ENCODE measurements at places on chromosomes 5 and 9.

- peak; percentile 100 for DNase-seq
Measured at GRCh38 chr5:10288592-10289219, 19.0 kb downstream of the CMBL start.

DNA sequence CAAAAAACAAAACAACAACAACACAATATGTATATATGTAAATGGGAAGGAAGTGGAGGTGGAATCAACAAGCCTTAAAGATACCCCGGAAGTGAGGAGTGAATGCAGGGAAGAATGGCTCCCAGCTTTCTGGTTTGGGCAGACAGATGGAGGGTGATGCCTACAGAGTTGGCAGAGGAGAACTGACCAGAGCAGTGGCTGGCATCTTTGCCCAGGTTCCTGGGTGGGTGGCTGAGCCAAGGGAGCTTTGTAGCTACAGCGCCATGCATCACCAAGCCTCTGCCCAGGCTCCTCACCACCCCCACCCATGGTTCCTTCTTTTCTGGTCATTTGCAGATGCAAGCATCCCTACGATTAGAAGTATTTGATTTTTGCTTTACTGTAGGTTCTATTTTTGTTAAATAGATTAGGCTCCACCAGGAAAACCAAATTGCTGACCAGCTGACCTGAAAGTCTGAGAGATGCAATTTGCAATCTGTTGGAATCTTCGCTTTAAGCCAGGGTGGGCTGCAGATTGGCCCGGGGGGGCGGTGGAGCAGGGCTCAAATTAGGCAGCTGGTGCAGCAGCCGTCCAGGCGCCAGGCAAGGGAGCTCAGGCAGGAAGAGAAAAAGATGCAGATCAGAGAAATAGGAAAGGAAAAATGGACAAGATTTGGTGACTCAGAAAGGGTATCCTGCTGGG, 163.3 kb upstream of the TBC1D2 start:
- DNase-seq = no peak

- DNase-seq = no peak
Measured at GRCh38 chr5:8436924-8437323, 568.0 kb downstream of the MTRR start.

- no peak for DNase-seq
Measured at GRCh38 chr9:84059936-84060335, 79.3 kb downstream of the RMI1 start.

- DNase-seq = no peak
Measured at GRCh38 chr9:125513668-125514413, 193.2 kb downstream of the MAPKAP1 start.

GRCh38 chr5:119966028-119966427, 336.7 kb downstream of the FAM170A start:
- DNase-seq = no peak

DNA sequence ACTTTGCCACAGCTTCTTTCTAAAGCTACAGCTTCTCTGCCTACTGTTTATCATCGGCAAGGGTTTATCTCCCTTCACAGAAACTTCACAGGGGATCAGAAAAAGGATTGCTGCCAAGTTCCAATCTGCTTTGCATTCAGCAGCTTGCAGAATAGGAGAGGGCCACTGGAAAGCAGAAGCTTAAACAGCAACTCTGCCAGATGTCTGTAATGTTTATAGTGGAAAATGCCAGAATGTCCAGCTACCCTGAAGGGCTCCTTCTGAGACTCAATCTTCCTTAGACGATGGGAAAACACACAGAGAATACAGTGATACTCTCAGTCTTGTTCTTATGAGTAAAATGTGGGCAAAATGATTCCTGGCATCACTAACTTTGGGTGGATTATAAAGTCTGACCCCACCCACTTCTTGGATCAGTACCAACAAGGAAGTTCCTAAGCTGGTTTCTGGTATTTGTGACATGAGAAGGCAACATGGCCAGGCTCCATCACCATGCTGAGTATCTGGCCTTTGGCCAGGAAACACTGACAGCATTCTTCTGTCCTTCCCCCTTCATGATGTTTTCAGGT, 19.0 kb downstream of the STOM start:
- DNase-seq = no peak

GRCh38 chr9:89598926-89599325, 5.9 kb upstream of the GADD45G start:
- DNase-seq = no peak

DNA sequence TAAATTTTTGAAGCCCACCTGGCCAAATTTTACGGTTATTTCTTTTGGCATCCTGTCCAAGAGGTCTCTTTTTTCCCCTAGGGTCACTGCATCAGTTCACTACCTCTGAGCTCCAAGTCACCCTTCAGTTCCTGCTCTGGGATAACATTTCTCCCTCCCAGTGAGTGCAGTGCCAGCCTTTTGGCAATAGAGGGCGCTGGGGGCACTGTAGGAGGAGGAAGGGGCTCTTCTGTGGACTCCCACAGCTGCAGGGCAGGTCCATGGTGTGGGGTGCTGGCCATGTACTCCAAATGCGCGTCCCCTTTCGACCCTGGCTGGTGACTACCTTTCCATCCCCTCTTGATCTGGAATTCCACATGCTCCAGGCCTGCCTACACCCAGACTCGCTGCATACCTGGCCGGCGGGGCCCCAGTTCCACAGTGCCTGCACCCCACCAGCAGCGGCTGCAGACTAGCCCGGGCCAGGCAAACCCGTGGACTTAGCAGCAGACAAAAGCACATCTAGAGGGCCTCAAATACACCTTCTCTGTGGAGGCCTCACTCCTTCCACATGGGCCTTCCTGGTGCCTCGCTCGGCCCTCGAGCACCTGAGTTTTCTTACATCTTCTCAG, 20.3 kb upstream of the NINJ1 start:
- no peak for DNase-seq

- DNase-seq = no peak
Measured at GRCh38 chr5:123571927-123572326, 60.0 kb downstream of the CSNK1G3 start.

DNA sequence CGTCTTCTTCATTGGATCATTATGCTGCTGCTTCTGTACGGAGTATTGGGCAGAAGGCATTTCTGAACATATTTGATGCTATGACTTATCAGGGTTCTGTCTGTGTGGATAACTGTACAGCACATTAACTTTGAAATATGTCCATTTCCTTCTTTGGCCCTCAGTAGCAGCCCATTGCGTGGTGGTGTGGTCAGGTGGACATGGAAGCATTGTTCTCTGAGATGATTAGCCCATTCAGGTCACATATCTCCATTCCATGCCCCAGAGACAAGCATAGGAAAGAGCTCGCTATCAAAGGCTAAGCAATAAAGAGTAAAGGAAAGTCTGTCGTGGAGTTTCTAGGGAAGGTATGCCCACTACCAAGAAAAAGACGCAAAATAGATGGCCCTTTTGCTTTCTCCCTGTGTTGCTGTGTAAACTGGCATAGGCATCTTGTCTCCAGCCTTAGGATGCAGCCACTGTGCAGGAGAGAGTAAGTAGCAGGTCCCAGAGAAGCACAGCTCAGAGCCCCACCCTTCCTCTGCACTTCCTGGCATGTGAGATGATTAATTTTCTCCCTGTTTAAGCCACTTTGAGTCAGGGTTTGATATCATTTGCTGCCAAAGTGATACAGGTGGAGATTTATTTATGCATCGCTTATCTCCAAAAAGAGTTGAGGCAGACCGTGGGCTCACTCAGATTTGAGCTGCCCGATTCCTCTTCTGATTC, 221.9 kb downstream of the PDZD2 start:
- DNase-seq = no peak

GRCh38 chr5:109723606-109724005, 33.9 kb downstream of the MAN2A1 start:
- no peak for DNase-seq

DNA sequence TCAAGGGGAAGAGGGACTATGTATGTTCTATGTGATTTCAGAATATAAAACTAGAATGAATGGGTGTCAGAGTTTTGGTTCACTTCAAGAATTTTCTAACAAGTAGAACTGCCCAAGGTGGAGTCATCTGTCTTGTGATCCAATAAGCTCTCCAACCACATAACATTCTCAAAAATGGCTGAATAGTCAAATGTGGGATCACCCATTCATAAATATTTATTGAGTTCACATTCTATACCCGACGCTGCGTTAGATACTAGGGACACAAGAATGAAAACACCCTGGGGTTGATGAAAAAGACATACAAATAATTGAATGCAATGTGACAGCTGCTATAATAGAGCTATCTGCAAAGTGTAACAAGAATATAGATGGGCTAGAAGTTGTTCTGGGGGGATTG, 35.3 kb upstream of the TRAF1 start:
- DNase-seq = no peak

GRCh38 chr5:132673939-132674630, at the start of gene IL4:
IL4 (plus strand) TSS chr5:132673989; CDS start chr5:132674051, 62 bp downstream.
- no peak for DNase-seq

- no peak for DNase-seq
Measured at GRCh38 chr5:94239266-94239665, 379.1 kb downstream of the KIAA0825 start.

DNA sequence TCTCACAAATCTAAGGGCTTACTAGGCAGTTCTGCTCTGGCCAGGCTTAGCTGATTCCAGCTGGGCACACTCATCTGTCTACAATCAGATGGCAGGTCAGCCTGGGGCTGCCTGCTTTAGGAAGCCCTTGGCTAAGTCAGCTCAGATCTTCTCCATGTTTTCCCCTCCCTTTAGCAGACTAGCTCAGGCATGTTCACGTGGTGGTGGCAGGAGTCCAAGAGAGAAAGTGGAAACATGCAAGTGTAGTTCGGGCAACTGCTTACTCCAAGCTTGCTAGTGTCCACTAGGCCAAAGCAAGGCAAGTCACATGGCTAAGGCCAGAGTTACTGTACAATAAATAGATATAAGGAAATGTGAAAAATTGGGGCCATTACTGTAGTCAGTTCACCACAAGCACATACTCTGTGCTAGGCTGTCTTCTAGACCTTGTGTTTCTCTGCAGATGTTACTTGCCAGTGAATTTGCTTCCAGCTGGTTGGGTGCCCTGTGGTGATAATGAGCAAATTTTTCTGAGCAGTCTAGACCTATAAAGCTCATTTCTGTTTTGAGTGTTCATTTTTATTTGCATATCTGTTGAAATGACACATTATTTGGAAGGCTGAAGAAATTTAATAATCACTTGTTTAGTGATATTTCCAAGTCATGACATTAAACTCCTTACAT, 38.3 kb downstream of the RECK start:
- no peak for DNase-seq

DNA sequence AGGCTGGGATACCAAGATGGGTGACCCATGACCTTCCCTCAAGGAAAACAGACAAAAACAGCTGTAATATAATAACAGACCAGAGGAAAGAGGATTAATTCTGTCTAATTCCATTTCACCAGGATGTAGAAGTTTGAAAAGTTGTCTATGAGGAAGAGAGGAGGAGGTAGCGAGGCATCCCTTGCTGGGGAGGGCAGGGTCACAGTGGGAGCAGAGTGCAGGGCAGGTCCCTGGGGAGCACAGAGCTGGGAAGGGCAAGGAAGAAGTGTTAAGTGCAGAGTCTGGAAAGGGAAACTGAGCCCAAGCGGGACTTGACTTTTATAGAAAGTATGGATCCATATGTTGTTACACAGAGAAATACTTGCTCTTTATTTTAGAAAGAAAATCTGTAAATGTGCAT, 210.6 kb downstream of the CD180 start:
- no peak for DNase-seq

- no peak for DNase-seq
Measured at GRCh38 chr9:19689328-19690101, 99.3 kb downstream of the SLC24A2 start.

- peak; percentile 99 for DNase-seq
Measured at GRCh38 chr5:34001241-34001841, 6.5 kb downstream of the AMACR start.

DNA sequence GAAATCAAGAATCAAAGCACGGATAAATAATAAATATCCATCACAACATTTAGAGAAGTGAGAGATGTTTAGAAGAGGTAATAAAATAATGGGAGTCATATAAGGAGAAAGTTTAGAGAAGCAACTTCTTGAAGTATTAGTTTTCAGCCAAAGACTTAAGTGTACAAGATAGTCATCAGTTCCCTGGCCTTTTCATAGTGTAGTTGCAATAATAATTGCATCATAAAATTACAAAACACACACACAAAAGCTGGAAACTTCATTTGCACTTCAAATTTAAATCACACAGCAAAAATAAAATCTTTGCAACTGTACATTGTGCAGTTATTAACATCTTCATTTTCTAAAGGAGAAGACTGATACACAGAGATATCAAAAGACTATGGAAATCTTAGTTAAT, 319.1 kb upstream of the RGMB start:
- DNase-seq = no peak
